ENCODE measurements at places on chromosomes 4 and X.

DNA sequence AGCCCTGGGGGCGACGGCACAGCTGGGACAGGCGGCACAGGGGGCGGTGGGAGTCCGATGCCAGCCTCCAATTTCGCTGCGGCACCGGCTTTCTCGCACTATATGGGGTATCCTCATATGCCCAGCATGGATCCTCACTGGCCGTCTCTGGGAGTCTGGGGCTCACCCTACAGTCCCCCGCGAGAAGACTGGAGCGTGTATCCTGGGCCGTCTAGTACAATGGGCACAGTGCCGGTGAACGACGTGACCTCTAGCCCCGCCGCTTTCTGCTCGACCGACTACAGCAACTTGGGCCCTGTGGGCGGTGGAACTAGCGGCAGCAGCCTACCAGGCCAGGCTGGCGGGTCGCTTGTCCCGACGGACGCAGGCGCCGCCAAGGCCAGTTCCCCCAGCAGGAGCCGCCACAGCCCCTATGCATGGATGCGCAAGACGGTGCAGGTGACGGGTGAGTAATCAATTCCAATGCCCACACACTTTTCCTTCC is 500 bp downstream of the CDX4 start:
- no peak for DNase-seq

DNA sequence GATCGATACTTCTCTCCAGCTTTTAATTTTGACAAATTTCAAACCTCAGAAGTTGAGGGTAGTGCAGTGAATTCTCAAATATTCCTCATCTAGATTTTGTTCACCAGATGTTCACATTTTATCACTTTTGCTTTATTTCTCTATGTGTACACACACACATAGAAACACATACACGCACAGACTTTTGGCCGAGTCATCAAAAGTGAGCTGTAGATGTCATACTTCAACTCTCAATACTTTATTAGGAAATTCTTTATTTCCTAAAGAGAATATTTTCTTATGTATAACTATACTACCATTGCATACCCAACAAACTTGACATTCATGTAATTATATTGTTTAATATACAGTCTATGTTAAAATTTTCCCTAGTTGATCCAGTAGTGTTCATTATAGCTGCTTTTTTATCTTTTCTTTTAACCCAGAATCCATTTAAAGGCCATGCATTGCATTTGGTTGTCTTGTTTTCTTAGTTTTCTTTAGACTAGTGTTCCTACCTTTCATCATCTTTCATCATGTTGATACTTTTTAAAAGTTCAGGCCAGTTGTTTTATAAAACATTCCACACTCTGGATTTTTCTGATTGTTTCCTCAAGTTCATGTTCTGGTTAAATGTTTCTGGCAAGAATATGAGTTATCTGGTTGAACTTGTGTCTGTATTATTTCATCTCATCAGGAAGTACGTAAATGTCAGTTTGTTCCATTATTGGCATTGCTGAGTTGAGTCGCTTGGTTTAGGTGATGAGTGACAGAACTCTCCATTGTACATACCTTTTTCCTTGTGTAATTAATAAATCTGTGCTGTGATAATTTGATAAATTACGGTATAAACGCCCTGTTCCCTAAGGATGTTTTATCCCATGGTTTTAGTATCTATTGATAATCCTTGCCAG is 94.1 kb upstream of the TLR2 start:
- DNase-seq = no peak

- DNase-seq = no peak
These were observed 1.6 kb downstream of the SOX3 start for GRCh38 chrX:140503238-140503601.

DNA sequence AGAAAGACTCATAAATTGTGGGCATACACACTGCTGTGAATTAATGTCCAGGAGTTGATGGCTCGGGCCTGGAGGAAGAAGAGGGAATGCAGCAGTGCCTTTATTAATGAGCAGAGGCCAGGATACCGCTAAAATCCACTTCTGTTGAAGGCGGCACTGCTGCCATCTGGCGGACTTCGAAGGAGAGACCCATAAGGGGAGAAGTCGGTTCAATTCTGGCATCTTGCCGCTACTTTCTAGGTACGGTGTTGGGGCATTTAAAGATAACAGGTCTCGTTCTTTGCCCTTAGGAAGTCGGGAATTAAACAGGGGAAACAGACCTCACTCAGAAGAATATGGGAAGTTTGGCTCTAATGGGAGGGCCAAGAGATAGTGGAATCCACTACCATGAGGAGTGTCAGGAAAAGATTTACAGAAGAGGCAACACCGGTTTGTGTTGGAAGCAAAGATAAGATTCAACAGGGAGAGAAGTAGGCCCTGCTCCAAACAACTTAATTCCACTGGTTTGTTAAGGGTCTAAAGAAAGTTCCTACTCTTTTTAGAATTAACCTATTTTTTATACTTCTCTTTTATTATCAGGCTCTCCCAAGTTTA is 133.6 kb upstream of the GIMD1 start:
- peak; percentile 14 for DNase-seq

DNA sequence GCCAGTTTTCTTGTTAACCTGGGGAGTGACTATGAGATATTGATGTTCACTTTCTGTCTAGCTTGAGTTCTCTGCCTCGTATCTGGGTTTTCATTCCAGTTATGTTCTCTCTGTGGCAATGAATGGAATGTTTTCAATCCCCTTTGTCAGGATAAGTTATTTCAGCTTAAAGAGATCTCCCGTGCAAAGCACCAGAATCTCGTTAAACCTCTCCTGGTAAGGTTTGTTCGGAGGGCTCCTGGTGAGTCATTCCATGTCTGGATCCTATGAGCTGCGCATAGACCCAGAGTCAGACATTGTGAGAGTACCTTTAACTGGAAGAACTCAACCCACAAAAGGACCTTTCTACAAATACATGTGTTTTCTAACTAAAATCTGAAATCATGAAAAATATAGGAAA is 51.0 kb downstream of the KDR start:
- DNase-seq = no peak

- no peak for DNase-seq
These were observed 31.0 kb downstream of the KDM6A start for GRCh38 chrX:44903830-44904530.

- DNase-seq = peak; percentile 64
These were observed 138.6 kb downstream of the AFF1 start for GRCh38 chr4:87073199-87074120.

DNA sequence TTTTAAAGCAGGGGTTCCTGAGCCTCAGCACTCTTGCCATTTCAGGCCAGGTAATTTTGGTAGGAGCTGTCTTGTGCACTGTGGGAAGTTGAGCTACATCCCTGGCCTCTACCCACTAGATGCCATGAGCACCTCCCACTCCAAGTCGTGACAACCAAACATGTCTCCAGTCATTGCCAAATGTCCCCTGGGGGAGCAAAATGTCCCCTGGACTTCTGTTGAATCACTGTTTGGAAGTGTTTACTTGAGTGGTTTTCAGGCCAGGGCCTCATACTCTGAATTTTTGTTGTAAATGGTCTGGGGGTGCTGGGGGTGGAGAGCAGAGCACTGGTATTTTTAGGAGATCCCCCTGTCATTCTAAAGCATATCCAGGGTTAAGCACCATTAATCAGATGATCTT is 3.2 kb downstream of the PDK3 start:
- DNase-seq = no peak

GRCh38 chrX:72037601-72038000 is 94.1 kb downstream of the RTL5 start:
- DNase-seq = no peak

- peak; percentile 39 for DNase-seq
These were observed at the start of gene EDA for GRCh38 chrX:69615779-69616456. Gene EDA, plus strand, starts transcription at chrX:69616113.

- no peak for DNase-seq
These were observed 710.7 kb upstream of the FAM241A start for GRCh38 chr4:111434586-111434985.

DNA sequence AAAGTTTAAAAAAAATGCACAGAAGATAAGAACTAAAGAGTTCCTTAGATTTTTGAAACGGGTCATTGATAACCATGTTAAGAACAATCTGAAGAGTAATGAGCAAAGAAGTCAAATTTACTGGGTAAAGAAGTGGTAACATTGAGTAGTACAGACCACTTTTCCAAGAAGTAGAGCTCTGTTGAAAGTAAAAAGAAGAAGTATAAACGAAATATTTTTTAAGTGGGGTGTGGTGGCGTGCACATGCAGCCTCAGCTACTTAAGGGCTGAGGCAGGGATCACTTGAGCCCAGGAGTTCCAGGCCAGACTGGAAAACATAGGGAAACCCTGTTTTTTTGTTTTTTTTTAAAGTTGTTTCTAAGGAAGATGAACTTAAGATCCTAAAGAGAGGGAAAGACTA is 68.5 kb downstream of the UBA6 start:
- DNase-seq = no peak

- peak; percentile 15 for DNase-seq
These were observed 1414.7 kb upstream of the TENM3 start for GRCh38 chr4:180828455-180829018.

GRCh38 chr4:37799941-37800554 is 26.4 kb upstream of the PGM2 start:
- no peak for DNase-seq

DNA sequence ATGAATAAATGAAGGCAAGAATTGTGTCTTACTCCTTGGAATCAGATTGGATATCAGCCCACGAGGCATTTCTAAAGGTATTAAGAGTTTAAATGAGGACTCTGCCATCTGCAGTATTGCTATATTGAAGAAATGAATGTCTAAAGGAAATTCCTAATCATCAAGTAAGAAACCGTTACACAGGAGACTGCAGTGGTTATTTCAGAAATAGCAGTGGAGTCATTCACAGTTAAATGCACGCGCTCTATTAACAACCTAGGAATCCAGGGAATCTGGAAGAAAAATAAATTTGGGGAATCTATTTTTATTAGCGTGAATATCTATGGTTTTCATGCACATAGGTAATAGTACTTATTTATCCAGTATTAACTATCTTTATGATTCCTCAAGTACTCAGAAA is 334.2 kb downstream of the TENM3 start:
- no peak for DNase-seq

DNA sequence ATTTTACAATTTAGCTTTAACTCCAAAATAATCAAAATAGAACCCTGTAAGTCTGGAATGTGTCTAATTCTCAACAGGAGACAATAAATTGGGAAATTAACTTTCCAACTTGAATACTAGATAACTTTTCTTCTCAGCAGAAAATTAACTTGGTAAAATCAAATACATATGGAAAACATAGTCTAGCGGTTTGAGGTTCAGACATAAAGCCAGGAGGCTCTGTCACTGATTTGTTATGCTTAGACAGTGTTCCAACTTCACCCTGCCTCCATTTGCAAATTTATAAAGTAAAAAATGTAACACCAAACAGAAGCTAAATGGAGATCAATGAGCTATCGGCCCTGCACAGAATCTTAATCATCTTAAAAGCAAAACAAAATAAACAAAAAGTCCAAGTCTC is 46.3 kb downstream of the TBCK start:
- no peak for DNase-seq

- DNase-seq = no peak
These were observed 24.2 kb downstream of the NKX1-1 start for GRCh38 chr4:1381944-1382541.

GRCh38 chr4:99665983-99666382 is 8.4 kb upstream of the C4orf54 start:
- DNase-seq = no peak

- DNase-seq = no peak
These were observed 90.1 kb downstream of the ATP8A1 start for GRCh38 chr4:42566835-42567234.

- no peak for DNase-seq
These were observed 42.1 kb downstream of the NEIL3 start for GRCh38 chr4:177351622-177352244.

GRCh38 chrX:153993079-153993478 is 20.5 kb downstream of the TMEM187 start:
- DNase-seq = no peak

DNA sequence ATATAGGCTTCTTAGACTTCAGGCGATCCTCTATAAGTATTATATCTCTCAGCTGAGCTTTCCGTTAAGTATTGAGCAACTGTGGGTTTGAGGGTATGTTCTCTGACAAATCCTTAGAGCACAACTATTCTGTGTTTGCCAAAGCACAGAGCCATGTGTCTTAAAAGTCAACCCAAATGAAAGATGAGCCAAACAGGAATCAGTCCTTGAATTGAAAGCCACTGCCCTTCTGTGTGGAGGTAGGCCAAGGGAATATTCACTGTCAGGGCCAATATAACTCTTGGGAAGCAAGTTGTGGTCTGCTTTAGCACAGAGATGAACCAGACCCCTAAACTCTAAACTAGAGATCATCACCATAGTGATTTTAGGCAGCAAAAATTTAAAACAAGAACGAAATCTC is 164.0 kb downstream of the STAG2 start:
- DNase-seq = no peak

GRCh38 chr4:98469771-98470170 is 188.6 kb downstream of the TSPAN5 start:
- DNase-seq = no peak

- DNase-seq = no peak
These were observed 44.4 kb downstream of the METTL14 start for GRCh38 chr4:118729287-118730286.

- DNase-seq = no peak
These were observed 1249.4 kb downstream of the ADGRL3 start for GRCh38 chr4:62449538-62449937.

DNA sequence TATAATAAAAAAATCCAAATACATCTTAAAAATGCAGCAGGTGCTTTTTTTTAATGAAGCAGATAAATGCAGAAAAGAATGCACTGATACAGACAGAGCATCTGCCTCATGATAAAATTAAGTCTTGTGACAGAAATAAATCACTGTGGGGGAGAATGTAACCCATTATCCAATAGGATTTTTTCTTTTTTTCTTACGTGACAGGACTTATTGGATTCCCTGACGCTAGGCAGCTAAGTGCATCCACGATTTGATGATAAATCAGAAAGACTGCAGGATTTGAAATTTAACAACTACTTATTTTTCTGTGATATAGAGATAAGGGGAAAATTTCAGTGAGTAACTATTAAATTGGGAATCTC is 110.6 kb upstream of the PPARGC1A start:
- no peak for DNase-seq

DNA sequence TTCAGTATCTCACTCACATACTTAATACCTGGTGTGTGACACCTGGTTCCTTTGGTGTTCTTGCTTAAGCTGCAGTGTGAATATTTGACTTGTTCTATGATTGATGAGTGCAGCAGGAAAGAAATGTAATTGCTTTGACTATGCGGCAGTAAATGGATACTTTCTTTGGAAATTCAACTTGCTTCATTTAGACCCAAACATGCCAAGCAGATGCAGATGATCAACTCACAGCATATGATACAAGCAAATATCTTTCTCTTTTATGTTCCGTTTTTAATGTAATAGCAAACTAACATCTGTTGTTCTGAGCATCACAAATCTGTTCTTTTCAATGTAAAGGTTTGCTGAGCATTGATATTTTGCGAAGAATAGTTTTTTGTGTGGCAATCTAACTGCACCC is 549.5 kb downstream of the C4orf33 start:
- no peak for DNase-seq

DNA sequence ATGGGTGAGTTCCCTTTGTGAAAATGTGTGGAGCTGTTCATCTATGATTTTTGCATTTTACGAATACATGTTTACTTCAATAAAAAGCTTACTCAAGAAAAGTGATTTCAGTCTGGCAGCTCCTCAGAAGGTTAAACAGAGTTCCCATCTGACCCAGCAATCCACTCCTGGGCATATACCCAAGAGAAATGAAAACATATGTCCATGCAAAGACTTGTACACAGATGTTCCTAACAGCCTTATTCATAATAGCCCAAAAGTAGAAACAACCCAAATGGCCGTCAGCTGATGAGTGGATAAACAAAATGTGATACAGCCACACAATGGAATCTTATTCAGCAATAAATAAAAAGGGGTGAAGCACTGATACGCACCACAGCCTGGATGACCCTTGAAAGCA is 20.8 kb downstream of the CLCN4 start:
- no peak for DNase-seq

GRCh38 chrX:21883258-21883657 is 27.5 kb downstream of the YY2 start:
- DNase-seq = no peak

Data from SHP77 treated with DMSO at 0.1 percent for 48 hours (cell line).